ENCODE measurements at places on chromosomes 3 and 15.
A peak's percentile ranks its signal among the peaks of the same experiment; 100 is the strongest.

GRCh38 chr15:37361621-37362020 lies 261.3 kb upstream of the MEIS2 start:
- DNase-seq, result no peak

DNA sequence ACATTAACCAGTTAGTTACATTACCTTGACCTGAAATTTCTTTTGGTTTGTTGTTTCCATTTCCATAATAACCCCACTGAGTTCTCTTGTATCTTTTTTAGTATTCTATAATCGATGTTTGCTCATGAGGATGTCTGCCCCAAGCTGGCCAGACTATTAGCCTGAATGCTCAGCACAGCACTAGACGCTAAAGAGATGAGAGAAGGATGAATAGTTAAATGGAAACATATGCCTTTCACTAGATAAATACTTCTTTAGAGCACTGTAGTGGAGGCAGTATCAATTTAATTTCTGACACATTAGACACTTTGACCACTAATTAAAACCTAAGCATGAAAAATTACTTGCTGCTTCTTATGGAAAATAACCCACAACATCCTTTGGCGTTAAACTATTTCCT lies 654.9 kb upstream of the KCNMB2 start:
- no peak for DNase-seq

DNA sequence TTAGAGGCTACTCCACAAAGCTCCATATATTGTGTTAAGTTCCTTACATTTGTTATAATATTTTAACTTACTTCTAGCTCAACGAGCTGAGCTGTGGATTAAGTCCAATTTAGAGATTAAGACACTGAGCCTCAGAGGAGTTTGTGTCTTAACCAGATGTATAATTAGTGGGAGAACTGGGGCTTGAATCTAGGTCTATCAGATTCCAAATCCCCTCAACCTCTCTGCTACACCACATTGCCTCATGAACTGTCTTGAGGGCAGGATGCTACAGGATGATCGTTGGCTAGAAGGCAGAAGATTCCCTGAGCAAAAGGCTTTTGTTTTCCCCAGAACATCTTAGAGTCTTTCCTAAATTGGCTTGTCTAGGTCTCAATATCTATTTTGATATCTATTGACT lies 890.8 kb downstream of the NAALADL2 start:
- no peak for DNase-seq

GRCh38 chr3:17138246-17139039 lies 253.7 kb downstream of the PLCL2 start:
- peak; percentile 12 for DNase-seq

GRCh38 chr3:127674101-127674721 lies 1.5 kb downstream of the ABTB1 start:
- no peak for DNase-seq

- DNase-seq, result peak; percentile 50
These were observed 134.1 kb upstream of the MNS1 start for GRCh38 chr15:56598991-56599390.

DNA sequence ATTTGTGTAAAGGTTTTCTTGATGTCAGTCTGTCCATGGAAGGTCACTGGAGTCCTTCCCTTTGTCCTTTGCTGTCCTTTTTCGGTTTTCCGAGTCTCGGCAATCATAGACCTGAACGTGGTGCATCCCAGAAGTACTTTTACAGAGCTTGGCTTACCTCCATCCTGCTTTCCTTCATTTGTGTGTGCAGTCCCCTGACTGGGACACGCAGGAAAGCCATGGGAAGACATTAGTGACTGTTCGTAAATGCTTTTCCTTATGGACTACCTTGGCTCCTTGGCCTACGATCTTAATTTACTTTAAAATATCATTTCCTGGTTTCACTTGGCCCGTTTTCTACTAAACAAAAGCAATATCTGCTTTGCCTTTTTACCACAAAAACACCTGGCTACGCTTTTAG lies 328.4 kb upstream of the RARB start:
- DNase-seq, result no peak

GRCh38 chr3:18445401-18446148 lies 20.4 kb upstream of the SATB1 start:
- no peak for DNase-seq

GRCh38 chr3:9170851-9171160 lies 78.6 kb downstream of the SRGAP3 start:
- DNase-seq, result no peak

DNA sequence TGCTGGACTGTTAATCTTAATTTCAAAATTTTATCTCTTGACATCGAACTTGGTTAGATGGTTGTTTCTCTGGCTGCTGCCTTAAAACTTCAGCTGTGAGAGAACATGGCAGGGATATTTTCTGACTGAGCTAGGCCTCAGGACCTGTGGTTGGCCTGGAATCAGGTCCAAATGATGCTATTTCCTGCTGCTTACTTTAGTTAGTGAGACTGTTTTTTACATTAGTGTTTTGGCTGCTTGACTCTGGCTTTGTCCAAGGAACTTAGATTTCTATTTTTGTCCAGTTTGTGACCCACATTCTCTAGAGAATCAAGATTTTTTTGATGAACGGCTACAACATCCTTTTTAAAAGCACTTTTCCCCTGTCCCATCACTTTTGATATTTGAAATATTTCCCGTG lies 497.9 kb upstream of the SGO1 start:
- no peak for DNase-seq

GRCh38 chr15:40305281-40305680 lies 2.5 kb downstream of the PLCB2 start:
- DNase-seq, result no peak

DNA sequence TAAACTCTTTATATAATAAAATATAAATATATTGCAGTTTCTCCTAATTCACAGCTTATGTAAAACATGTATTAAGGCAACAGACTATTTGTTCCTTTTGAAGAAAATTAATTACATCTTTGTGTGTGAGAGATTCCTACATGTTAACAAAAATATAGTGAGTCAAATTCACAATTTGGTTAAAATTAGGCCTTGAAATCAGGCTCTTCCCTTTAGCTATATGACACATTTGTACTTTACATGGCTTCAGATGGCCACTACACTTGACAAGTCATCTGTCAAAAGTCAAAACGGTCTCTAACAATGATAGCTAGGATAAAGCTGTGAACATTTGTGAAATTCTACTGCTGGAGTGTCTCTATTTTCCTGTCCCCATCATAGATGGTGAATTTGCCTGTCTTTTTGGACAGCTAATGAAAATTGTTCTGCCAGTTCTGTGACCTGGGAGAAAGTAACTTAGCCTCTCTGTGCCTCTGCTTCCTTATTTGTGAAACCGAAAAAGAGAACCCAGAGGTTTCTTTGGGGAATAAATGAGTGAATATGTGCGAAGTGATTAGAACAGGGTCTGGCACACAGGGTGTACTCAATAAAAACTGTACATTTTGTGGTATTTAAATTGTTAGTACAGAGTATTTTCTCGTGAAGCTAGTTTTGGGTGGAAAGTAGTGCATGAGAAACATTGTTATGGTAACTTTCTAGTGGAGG lies 23.6 kb downstream of the TM4SF4 start:
- no peak for DNase-seq

DNA sequence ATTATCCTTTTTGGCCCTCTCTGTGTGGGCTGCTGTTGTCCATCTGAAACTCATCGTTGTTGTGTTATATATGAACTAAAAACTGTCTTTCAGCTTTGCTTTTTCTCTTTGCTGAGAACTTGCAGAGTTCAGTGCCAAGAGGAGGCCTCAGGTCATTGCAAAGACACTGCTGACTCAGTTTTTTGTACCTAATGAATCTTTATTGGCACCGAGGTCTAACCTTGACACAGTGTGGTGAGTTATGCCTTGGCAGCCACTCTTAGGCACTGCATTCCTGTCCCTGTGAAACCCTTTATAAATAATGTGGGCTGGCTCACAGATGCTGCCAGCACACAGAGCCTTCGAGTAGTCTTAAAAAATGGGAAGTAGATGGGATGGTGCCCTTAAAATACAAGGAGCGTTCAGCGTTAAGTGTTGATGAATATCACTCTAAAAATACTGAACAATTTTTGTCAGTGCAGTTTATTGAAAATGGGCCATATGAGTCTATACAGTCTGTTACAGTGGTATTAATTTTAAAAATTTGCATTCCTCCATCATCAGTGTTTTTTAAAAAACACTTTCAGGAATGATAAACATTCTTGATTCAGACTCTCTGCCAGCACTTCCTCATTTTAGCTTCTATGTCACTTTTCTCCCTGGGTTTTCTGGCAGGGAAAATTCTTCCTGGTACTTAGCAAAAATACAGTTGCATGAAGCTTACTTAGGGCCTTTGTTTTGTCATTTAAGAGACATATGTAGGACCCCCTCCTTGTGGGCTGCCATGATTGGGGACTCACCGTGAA lies 234.1 kb downstream of the CACNA2D3 start:
- DNase-seq, result peak; percentile 87

GRCh38 chr3:29552051-29552450 lies 271.2 kb downstream of the RBMS3 start:
- DNase-seq, result no peak

GRCh38 chr15:82058517-82059204 lies 12.8 kb upstream of the MEX3B start:
- DNase-seq, result no peak

GRCh38 chr3:94544131-94544789 lies 481.4 kb downstream of the NSUN3 start:
- DNase-seq, result no peak

DNA sequence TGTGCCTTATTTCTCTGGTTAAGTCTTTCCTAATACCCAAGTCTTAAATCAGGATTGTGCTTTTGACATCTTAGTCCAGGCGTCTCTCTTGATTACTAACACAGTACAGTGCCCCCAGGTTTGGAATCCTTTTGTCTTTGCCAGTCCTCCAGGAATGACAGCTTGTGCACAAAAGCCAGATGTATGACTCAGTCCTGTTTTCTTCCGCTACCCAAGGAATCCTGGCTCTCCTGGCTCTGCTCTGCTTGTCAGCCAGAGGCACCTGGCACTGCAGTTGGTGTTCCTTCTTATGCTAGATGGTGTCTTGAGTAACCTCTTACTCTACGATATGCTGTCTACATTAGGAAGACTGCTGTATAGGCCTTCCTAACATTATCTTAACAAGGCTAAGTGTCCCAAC lies 728.2 kb upstream of the NECTIN3 start:
- DNase-seq, result peak; percentile 89

DNA sequence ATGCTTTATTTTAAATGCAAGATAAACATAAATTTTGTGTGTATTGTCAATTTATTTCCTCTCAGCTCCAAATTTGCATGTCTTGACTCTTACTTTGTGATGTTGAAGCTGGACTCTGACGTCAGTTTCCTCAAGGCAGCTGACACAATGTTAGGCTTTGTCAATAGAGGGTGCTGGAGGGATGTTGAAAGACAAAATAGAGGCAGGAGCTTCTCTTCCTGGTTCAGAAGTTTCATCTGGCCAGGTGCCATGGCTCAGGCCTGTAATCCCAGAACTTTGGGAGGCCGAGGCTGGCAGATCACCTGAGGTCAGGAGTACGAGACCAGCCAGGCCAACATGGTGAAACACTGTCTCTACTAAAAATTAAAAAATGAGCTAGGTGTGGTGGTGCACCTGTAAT lies 408.6 kb downstream of the GBE1 start:
- peak; percentile 63 for DNase-seq

- peak; percentile 38 for DNase-seq
These were observed 65.4 kb upstream of the P2RY1 start for GRCh38 chr3:152769523-152769922.

DNA sequence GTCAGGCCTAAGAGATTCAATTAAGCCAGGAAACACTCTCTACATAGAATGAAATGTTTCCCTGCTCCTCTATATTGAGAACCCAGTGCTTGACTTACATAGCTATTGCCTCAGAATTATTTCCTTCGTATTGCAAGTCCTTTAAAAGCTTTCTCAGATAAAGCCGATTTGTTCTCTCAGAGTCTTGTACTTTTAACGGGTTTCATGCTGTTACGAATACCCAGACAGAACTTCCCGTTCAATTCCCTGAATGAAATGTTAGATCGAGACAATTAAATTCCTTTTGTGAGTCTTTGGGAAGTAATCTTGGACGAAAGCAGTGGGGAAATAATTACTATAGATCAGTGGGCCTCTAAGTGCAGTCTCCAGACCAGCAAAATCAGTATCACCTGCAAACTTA lies 102.8 kb upstream of the CHL1 start:
- no peak for DNase-seq

DNA sequence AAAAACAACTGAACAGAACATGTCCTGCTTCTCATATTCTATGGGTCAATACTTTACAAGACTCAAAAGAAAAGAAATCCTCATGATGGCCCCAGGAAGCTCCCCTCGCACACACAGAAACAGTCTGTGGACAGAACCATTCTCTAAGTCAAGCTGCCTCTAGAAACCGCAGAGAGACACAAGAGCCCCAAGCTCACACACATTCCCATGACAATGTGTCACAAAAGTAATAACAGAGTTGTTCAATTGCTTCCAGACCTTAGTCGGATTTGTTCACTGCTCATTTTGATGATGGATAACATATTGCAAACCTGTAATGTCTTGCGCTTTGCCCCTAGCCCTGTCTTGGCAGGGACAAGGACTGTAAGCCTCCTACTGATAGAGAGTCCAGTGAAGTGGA lies 60.9 kb downstream of the UMPS start:
- no peak for DNase-seq

- DNase-seq, result peak; percentile 69
These were observed 30.9 kb downstream of the CCNL1 start for GRCh38 chr3:157128771-157129681.

GRCh38 chr15:93035092-93035915 lies 53.7 kb downstream of the RGMA start:
- no peak for DNase-seq

DNA sequence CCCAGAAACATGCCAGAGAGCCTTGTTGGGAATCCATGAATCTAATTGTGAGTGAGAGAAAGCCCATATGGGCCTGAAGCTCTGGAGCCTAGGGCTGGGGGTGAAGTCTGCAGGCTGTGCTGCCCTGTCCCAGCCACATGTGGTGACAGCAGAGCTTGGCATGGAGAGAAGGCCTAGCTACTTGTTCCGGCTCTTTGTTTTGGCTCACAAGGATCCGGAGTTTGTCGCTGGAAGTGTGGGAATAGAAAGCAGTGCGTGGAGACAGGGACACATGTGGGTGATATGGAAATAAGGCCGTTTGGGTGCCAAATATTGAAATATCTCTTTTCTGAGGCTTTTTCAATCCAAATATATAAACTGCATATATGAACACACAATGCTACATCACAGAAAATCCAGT lies 78.2 kb downstream of the CLSTN2 start:
- DNase-seq, result no peak

GRCh38 chr3:74904646-74905045 lies 290.2 kb upstream of the CNTN3 start:
- DNase-seq, result no peak

DNA sequence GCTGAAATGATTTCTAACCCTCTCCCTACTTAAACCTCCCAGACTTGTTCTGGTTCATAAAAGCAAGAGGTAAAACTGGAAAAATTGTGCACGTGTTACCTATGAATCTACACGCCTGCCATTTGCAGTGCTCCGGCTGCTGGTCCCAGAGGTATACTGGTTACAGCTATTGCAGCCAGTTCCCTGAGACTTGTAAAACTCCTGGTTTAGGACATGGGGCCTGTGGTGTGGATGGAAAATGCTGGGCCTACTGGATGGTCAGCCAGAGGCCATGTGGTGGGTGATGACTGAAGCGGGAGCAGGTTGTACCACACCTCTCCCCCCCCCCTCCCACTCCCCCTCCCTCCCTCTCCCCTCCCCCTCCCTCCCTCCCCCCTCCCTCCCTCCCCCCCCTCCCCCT lies 45.0 kb downstream of the SENP2 start:
- DNase-seq, result no peak

GRCh38 chr3:43728947-43729346 lies 38.2 kb downstream of the ABHD5 start:
- no peak for DNase-seq

All from MCF 10A (cell line).